CD4-positive, alpha-beta T cell treated with Interleukin-6 for 4 hours (primary cell): ENCODE measurements at places on chromosomes 4 and X.
A peak's percentile ranks its signal among the peaks of the same experiment; 100 is the strongest.

- DNase-seq: no peak
These were observed 26.9 kb upstream of the CT47C1 start for GRCh38 chrX:119045884-119046283.

DNA sequence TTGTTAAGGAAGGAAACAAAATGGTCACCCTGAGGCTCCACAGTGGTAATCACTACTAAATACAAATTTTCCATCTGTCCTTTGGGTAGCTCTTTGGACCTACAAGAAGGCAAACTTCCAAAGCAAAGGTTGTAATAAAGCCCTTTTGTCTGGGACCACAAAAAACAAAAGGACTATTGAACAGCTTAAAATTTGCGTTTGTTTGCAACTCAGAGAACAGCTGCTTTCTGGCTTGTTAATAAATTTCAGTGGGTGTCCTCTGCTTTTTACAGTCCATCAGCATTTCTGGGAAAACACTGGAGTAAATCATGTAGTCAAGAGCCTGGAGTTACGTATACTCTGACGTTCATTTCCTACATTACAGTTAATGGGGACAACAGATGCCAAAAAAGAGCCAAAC is 439.7 kb upstream of the DIAPH2 start:
- no peak for DNase-seq

- no peak for DNase-seq
These were observed 129.1 kb downstream of the EGF start for GRCh38 chr4:110041735-110042134.

GRCh38 chr4:178255172-178255571 is 812.9 kb upstream of the AGA start:
- no peak for DNase-seq

GRCh38 chr4:180909279-180909678 is 1333.9 kb upstream of the TENM3 start:
- DNase-seq: no peak

DNA sequence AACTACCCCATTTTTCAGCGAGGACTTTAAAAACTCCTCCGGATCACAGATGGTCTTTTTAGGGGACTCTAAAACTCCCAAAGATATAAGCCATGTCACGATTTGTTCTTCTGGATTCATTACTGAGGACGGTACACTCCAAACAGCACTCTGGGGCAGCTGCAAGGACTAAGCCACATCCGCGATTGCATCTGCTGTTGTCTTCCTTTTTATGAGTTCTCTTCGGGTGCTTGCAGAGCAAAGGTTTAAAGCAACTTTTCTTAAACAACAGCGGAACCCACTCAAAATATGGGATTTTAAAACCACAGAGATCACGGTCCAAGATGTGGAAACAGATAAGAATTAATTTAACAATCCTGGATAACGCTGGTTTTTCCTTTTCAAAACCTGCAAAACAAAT is at the start of gene ARHGEF6:
Gene ARHGEF6, minus strand, starts transcription at position 170 of the 400 bp plus-strand sequence. Its CDS starts 50 bp downstream, at position 120.
- DNase-seq: peak; percentile 63

- no peak for DNase-seq
These were observed 58.2 kb downstream of the DCLK2 start for GRCh38 chr4:150136481-150136880.

DNA sequence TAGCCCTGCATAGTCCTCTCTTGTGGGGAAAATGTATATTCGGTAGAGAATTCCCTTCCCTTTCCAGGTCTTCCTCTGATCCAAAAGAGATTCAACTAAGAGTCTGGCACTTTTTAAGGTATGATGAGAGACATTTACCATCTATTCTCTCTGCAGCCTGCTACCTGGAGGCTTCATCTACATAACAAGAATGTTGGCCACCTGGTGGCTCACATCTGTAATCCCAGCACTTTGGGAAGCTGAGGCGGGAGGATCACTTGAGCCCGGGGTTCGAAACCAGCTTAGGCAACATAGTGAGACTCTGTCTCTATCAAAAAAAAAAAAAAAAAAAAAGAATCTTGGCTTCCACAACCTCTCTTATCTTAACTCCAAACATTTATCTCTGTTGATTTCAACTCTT is 40.4 kb upstream of the NOCT start:
- DNase-seq: no peak

DNA sequence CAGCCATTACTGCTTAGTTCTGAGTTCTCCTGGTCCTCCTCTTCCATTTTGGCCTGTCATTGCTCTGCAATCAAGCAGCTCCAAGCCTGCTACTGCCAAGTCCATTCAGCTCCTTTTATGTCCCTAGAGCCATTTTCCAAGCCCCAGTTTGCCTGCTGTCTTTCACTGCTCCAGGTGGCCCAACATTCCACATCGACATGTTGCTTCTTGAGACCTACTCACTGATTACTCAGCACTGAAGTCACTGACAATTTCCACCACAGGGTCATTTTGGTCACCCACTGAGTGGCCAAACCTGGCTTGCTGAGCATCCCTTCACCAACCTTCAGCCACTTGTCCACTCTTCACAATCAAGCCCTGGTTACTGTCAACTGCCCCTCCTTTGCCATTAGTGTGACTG is 27.2 kb downstream of the LRIT3 start:
- no peak for DNase-seq

GRCh38 chr4:163991298-163991865 is 496.9 kb downstream of the TMA16 start:
- no peak for DNase-seq

GRCh38 chrX:100695302-100695701 is 36.6 kb downstream of the SYTL4 start:
- DNase-seq: no peak

- DNase-seq: peak; percentile 49
These were observed 4.8 kb downstream of the SH3BP2 start for GRCh38 chr4:2797545-2798305.

- DNase-seq: no peak
These were observed 90.7 kb upstream of the PCDH18 start for GRCh38 chr4:137623013-137623412.

DNA sequence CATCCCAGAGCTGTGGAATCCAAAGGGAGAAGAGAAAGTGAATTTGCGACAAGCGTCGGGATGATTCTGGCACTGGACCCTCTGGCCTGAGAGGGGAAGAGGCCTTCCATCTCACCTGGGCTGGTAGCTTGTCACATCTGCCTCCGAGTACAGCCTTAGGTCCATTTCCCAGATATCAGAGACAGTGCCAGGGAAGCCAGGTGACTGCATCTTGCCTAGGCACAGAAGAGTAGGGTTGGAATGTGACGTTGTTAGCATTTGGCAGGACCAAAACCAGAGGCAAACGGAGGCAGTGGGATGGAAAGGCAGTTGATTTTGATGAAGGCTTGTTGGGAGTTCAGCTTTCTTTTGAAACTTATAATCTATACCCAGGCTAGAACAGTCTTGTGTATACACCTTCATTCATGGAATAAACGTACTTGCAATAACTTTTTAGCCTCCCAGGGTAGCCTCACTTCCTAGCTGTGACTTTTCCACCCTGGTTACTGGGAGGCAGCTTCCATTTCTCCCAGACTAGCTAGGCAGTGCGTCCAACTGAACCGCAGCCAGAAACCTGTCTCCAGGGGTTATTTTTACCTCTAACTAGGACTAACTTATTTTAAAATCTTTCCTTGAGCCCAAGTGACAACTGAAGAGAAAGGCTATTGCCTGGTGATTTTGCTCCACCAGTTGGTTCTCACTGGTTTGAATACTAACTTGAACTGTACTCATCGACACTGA is 5.9 kb downstream of the SOD3 start:
- DNase-seq: no peak

GRCh38 chr4:119829326-119829725 is 200.7 kb upstream of the PDE5A start:
- no peak for DNase-seq

DNA sequence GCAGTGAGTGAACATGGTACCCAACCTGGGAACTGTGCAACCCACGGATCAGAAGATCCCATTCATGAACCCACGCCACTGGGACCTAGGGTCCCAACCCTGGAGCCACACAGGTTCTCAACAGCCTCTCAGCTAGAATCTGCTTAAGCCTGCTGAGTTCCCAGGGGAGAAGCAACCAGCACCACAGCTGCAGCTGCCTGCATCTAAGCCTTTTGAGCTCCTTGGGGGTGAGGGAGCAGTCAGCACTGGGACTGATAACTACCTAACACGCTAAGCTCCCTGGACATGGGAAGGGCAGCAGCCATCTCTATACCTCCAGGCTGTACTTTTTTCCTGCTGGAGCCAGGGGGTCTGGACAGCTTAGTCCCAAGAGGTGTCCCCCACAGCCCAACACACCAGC is 179.3 kb downstream of the IL15 start:
- no peak for DNase-seq

DNA sequence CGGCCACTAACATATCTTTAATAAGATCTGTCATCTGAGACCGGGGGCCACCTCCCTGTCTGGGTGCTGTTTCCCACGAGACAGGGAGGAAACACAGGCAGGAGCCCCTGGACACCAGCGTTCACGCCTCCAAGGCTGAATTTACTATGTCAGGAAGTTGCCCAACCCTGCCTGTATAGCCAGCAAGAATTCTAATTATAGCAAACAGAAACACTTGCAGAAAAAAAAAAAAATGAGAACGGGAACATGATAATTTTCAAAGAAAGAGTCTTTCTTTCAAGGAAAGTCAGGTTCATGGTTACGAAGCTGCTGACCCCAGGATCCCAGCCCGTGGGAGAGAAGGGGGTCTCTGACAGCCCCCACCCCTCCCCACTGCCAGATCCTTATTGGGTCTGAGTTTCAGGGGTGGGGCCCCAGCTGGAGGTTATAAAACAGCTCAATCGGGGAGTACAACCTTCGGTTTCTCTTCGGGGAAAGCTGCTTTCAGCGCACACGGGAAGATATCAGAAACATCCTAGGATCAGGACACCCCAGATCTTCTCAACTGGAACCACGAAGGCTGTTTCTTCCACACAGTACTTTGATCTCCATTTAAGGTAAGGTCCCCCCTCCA is at the start of gene IL3RA:
Gene IL3RA, plus strand, starts transcription at position 455 of the 613 bp plus-strand sequence. CDS start 4,981 bp downstream, outside the sequence.
- no peak for DNase-seq

DNA sequence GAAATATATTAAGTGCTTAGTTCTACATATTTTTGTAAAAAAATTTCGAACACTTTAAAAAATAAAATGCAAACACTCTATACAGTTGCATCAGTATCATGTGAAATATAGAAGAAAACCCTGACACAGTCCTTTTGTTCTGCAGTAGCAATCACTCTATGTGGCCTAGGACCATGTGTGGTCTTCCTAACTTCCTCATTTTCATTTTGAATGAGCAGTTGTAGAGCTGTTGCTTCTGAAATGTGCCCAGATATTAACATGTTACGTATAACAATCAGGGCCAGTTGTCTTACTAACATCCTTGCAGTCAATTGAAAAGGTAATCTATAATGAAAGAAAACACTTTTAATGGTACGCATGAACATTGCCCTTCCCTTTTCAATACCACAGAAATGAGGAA is 107.9 kb downstream of the ZNF827 start:
- no peak for DNase-seq

GRCh38 chr4:13542577-13543031 is 1.7 kb downstream of the NKX3-2 start:
- no peak for DNase-seq

DNA sequence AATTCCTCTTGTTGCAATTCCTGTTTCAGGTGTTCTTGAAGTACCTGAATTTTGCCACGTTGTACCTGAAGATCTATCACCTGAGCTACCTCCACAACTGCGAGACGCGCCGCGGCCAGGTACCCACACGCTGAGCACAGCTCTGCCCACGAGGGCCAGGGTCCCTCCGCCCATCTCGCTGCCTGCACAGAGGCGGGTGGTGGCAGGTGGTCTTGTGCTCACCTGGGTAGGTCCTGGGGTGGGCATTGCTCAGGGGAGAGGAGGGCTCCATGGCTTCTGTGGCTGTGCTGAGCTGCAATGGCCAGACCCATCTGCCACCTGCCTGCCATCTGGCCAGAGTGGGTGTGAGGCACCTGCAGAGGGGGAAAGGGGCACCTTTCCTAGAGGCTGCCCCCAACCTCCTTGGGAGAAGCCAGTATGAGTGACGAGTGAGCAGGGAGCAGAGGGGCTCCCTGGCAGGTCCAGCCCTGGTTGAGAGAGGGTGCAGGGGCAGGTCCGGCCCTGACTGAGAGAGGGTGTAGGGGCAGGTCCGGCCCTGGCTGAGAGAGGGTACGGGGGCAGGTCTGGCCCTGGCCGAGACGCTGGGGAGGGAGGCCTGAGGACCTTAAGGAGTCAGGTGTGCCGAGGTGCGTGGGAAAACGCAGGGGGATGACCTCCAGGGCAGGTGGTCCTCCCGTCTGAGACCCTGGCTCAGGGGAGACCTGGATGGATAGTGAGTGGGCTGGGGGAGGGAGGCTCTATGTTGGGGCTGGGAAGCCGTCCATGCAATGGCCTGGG is 10.7 kb downstream of the PDE6B start:
- no peak for DNase-seq

DNA sequence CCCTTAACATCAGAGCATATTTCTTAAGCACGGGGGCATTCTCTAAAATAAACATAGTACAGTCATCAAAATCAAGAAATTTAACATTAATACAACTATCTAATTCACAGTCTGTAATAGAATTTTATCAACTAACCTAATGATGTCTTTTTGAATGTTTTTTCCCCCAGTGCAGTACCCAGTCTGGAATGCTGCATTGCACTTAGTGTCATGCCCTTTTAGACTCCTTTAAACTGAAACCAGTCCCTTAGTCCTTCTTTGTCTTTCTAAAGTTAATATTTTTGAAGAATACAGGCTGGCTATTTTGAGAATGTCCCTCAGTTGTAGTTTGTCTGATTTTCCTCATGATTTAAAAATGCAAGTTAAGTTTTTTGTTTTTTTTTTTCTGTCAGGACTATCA is 9.5 kb downstream of the ENPEP start:
- DNase-seq: no peak

DNA sequence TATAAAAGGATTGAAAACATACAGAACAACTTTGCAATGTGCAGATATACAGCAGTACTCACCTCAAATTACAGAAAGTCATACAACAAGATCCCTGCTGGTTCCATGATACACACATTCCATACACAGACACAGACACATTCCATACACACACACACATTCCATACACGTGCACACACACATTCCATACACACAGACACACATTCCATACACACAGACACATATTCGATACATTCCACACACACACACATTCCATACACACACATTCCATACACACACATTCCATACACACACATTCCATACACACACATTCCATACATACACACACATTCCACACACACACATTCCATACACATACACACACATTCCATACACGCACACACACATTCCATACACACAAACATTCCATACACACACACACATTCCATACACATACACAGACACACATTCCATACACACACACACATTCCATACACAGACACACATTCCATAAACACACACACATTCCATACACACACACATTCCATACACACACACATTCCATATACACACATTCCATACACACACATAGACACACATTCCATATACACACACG is 13.7 kb downstream of the LINC00632 start:
- no peak for DNase-seq

DNA sequence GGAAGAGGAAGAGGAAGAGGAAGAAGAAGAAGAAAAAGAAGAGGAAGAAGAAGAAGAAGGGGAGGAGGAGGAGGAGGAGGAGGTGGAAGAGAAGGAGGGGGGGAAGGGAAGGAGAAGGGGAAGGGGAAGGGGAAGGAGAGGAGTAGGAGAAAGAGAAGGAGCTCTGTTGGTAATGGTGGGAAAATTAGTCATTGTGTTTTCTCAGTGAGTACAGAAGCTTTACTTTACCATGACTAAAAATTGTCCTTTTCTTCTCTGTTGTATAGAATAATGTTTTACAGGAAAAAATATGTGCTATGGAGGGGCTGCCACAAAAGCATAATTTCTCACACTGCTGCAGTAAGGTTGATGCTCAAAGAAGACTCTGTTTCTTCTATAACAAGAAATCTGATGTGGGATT is 4.1 kb downstream of the AFM start:
- no peak for DNase-seq

GRCh38 chr4:38313999-38314561 is 349.9 kb upstream of the KLF3 start:
- no peak for DNase-seq
